ENCODE measurements at places on chromosomes 6 and 20.

DNA sequence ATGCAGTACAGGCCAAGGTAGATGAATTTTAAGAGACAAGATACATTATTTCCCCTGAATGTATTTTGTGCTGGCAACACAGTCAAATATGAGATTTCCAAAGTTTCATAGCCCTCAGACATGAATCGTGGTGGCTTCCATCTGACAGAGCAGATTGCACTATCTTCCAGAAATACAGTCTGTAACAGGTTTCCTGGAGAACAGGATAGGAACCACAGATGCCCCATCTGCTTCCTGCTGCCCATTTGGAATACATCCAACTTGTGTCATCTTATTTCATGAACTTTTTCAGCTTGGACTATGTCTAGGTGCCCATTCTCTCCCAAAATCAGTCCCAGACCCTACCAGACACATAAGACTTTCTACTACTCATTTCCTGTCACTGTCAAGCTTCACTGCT lies 426.0 kb downstream of the KIF16B start:
- DNase-seq = no peak

GRCh38 chr20:48708630-48709029 lies 119.2 kb downstream of the PREX1 start:
- no peak for DNase-seq

DNA sequence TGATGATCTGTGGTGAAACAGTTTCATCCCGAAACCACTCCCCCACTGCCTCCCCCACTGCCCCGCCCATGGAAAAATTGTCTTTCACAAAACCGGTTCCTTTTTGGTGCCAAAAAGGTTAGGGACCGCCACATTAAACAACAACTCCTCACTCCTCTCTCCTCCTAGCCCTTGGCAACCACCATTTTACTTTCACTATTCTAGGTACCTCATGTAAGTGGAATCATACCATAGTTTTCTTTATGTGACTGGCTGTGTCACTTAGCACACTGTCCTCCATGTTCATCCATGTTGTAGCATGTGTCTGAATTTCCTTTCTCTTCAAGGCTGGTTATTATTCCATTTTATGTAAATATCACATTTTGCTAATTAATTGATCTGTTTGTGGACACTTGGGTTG lies 99.3 kb downstream of the UTRN start:
- DNase-seq = no peak

GRCh38 chr20:55415567-55416142 lies 589.7 kb downstream of the CBLN4 start:
- DNase-seq = no peak

- DNase-seq = no peak
These were observed 42.0 kb downstream of the PTPRK start for GRCh38 chr6:128478230-128479047.

- DNase-seq = no peak
These were observed 1.2 kb downstream of the MAS1L start for GRCh38 chr6:29486577-29486976.

- no peak for DNase-seq
These were observed 87.7 kb downstream of the PDE7B start for GRCh38 chr6:135939208-135939591.

DNA sequence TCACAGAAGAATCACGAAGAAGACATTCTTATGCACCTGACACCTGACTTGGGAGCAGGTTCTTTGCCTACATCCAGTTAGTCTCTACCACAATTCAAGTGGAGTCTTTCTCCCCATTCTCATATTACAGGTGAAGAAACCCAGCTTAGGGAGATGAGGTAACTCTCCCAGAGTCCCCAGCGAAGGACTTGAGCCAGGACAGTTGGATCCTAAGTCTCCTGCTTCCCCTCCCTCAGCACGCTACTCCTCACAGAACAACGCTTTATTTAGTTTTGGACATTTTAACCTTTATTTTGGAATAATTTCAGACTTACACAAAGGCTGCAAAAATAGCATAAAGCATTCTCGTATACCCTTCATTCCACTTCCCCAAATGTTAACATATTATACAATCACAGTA lies 824 bp upstream of the CSTL1 start:
- no peak for DNase-seq

DNA sequence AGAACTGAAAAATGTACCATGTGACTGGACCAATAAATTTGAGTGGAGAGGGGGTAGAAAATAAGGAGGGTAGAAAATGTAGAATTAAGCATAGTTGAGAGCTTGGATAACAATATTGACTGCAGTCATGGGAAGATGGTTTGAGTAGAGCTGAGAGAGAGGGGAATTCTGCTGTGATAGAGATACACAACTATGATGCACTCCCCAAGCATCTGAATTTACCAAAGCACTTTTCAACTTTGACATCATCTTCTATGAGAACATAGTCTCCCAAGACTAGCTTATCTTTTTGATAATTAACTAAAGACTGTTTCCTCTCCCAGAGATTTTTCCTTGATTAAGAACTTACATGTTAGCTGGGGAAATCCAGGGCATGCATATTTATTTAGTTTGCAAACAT lies 103.1 kb downstream of the TNFRSF21 start:
- DNase-seq = no peak

GRCh38 chr6:1162367-1163275 lies 149.3 kb upstream of the FOXQ1 start:
- DNase-seq = no peak

- no peak for DNase-seq
These were observed 92.1 kb upstream of the EEF1E1 start for GRCh38 chr6:8194490-8194889.

- DNase-seq = no peak
These were observed 44.8 kb upstream of the CTNNBL1 start for GRCh38 chr20:37649017-37649416.

DNA sequence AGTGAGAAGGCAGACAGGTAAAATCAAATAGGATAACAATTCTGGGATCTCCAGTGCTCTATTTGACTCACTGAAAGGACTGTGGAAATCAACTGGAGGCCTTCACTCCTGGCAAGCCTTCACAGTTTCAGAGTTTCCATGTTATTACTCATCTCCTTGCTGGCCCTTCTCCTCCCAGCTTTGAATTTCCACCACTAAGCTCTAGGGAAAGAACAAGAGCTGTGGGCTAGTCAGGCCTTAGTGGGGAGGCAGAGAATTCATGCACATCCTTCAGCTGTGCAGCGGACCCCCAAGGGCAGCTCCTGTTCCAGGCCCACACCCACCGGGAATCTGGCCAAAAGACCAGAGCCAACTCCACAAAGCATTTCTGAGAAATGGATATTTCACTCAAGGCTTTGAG lies 26.0 kb downstream of the MYLIP start:
- DNase-seq = no peak

GRCh38 chr6:16078064-16078463 lies 50.8 kb upstream of the MYLIP start:
- no peak for DNase-seq

- peak; percentile 74 for DNase-seq
These were observed 44.8 kb upstream of the SLC2A12 start for GRCh38 chr6:134097114-134097707.

DNA sequence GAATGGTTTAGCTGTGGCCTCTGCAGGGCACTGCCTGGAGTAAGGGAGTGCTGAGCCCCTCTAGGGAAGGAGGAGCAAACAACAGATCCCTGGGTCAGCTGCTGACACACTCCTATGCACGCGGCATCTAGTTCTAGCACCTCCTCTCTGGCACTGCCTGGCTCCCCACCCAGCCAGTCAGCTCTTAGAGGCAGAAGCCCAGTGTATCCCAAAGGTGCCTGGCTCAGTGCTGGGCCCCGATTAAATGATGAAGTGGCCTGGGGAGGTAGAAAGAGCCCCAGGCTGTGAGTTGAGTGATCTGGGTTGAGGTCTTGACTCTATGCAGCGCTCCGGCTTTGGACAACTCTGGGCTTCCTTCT lies 7.6 kb upstream of the VEGFA start:
- no peak for DNase-seq

DNA sequence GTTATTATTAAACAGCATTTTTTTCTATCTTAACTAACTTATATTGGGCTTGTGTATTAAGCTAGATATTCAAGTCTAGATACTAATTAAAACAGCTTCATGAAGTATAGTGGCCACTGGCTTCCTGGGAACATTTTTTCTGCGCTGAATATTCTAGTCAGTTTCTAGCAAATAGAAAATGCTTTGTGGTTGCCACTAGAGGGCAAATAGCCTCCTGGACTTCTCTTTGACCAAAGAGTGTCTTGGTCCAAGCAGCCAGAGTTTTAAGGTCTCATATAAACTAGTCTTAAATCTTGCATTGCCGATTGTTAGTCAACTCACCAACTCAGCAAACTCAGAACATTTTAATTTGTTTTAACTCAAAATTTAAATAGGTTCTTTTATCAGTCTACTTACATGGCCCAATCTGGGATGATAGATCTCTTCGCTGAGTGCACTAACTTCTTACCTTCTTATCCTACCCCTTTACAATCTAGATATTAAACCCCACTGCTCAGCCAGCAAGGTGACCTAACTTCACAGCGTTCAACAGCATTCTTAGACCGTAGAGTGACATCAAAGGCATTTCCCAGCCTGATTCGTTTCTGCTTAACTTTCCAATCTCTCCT lies 24.6 kb upstream of the ID4 start:
- no peak for DNase-seq

DNA sequence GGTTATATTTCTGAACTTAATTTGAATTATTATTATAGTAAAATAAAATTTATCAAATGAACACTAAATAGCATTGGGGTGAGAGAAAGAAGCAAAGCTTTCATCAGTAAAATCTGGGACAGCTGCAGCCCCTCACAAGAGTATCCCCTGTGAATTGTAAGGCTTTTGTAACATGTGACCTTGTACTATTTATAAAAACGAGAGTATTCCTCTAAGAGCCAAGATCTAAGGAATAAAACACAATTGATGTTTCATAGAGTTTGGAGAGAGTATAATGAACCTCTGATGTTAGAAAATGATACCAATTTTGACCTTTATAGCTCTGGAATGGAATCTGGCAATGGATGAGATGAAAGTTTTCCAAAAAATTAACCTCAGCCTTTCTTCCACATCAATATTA lies 617.2 kb upstream of the ID4 start:
- DNase-seq = no peak

DNA sequence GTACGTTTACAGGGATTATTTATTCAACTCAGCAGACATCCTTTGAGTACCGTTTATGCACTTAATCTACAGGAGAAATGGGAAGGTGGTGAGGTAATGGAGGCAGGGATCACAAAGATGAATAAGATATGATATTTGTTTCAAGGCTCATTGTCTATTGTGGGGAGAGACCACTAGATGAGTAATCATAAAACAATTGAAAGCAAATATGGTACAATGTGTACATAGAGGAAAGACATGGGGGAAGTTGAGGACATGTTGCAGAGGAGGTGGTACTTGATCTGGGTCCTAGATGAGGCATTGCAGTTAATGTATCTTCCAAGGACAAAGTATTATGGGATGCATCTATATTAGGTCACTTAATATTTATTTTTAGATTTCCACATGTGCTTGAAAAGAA lies 13.7 kb upstream of the CDC5L start:
- DNase-seq = no peak

GRCh38 chr6:21003780-21004541 lies 469.7 kb downstream of the CDKAL1 start:
- DNase-seq = no peak

DNA sequence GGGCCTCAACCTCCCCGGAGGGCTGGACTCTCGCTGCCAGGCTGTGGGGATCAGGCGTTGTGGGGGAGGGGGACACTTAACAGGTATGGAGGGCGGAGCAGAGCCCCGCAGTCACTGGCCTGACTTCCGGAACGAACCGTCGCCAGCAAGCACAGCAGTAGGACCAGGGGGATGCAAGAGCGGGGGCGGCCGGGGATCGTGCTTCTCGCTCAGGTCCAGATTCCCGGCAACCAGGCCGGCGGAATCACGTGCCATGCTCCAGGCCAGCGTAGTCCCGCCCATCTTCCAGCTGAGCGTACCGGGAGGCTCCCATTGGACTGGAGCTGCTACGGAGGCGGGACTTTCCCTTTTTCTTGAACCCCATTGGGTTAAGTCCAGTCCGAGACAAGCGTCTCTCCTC lies 10.0 kb upstream of the POU5F1 start:
- DNase-seq = peak; percentile 51

DNA sequence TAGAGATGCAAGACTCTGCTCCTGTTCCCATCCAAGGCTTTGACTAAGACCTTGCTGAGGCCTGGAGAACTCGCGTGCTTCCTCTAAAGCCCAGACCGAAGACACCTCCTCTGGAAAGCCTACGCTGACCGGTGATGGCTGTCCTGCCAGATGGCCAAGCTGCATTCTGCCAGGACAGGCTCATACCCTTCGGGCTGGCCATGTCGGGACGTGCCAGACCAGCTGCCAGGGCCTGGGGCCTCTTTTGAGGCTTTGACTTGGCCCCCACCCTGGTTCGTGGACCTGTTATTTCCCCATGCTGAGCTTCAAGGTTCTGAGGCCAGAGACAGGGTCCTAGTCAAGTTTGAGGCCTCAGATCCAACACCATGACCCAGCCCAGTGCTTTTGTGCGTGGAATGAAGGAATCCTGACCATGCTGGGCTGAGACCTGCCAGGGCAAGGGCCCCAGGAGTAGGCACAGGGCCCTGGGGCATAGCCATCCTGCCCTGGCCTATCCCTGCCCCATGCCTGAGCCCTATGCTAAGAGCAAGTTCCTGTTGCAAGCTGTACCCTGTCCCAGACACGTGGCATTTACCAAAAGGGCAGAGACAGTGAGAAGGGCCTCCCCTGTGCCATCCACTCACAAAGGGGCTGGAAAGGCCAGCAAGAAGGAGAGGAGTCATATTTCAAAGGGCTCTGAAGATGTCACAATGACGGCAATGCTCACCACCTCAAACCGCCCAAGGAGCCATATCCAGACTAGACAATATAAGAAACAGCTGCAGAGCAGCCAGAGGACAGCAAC lies 42.8 kb downstream of the MRPL14 start:
- no peak for DNase-seq

DNA sequence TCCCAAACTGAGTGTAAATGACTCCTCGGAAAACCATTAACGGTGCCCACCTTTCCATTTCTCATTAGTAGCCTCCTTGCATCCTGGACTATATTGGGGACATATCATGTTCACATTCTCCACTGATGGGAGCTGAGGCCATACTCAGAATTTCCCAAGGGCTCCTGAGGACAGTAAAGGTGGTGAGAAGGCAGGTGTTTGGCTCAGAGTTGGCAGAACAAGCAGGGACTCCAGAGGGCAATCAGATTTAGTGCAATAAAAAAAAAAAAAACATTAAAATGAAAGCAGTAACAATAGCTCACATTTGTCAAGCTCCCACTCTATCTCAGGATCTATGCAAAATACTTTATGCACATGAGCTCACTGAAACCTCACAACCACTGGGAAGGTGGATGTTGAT lies 401.4 kb downstream of the MAFB start:
- DNase-seq = no peak

- no peak for DNase-seq
These were observed 19.1 kb downstream of the SCP2D1 start for GRCh38 chr20:18832546-18833200.

DNA sequence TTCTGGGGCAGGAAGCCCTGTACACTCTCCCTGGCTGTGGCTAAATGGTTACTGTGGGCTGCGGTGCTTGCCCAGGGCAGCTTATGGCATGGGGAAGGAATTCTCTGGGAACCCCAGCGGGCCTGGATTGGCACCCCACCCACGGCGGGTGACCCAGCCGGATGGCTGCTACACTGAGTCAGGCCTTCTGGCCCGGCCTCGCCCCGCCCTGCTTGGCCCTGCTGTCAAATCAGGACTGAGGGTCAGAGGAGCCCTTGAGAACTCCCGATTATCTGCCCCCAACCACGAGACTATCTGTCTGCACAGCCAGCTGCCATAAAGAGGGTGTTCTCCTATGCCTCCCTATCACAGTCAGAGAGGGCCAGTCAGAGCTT lies 7.3 kb upstream of the ITPR3 start:
- DNase-seq = no peak

GRCh38 chr6:100417036-100417435 lies 47.7 kb downstream of the SIM1 start:
- DNase-seq = no peak

Data from activated CD4-positive, alpha-beta T cell treated with anti-CD3 and anti-CD28 coated beads for 4 hours (primary cell).